Central memory CD8-positive, alpha-beta T cell (primary cell): ENCODE measurements at places on chromosomes 3 and 15.
A peak's percentile ranks its signal among the peaks of the same experiment; 100 is the strongest.

DNA sequence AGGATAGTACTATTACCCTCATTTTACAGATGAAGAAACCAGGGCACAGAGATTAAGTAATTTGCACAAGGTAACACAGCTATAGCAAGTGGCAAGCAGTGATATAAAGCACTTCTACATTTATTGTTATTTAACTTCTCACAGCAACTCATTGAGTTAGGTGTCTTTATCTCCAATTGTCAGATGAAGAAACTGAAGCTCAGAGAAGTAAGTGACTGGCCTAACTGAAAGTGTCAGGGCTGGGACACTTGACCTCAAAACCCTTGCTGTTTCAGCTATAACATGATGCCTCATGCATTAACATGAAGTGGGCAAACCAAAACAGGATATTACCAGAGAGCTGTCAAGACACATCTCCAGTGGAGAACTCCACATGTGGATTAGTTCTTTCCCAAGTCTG is 65.8 kb upstream of the LEKR1 start:
- no peaks in the 10 kb centered on the region for H3K36me3 ChIP-seq
- no peaks in the 10 kb centered on the region for H3K4me1 ChIP-seq
- H3K4me3 ChIP-seq = no peak overlapping the region
- no peak for DNase-seq
- H3K27ac ChIP-seq = no peak overlapping the region

DNA sequence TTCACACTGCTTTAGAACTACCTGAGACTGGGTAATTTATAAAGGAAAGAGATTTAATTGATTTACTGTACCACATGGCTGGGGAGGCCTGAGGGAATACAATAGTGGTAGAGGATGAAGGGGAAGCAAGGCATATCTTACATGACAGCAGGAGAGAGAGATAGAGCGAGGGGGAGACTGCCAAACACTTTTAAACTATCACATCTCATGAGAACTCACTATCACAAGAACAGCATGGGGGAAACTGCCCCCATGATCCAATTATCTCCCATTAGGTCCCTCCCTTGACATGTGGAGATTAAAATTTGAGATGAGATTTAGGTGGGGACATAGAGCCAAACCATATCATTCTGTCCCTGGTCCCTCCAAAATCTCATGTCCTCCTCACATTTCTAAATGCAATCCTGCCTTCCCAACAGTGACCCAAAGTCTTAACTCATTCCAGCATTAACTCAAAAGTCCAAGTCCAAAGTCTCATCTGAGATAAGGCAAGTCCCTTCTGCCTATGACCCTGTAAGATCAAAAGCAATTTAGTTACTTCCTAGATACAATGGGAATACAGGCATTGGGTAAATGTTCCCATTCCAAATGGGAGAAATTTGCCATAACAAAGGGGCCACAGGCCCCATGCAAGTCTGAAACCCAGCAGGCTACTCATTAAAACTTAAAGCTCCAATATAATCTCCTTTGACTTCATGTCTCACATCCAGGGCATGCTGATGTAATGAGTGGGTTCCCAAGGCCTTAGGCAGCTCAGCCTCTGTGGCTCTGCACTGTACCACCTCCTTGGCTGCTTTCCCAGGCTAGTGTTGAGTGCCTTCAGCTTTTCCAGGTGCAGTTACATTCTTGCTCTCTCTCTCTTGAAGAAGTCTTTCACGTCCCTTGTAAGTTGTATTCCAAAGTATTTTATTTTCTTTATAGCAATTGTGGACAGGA is 481.7 kb upstream of the TGFBR2 start:
- no peak overlapping the region for H3K27ac ChIP-seq
- H3K4me3 ChIP-seq = no peak overlapping the region
- no peaks in the 10 kb centered on the region for H3K4me1 ChIP-seq
- peaks cover 2% of the 10 kb centered on the region for H3K36me3 ChIP-seq
- DNase-seq = no peak

- DNase-seq = no peak
- no peak overlapping the region for H3K4me3 ChIP-seq
- peaks cover 7% of the 10 kb centered on the region for H3K36me3 ChIP-seq
These were observed 72.1 kb downstream of the TLE3 start for GRCh38 chr15:70025413-70026296.

- no peak for DNase-seq
- H3K4me3 ChIP-seq = no peak overlapping the region
- H3K27me3 ChIP-seq = no peaks in the 10 kb centered on the region
- H3K27ac ChIP-seq = no peak overlapping the region
These were observed 1.6 kb downstream of the FAM131A start for GRCh38 chr3:184339001-184339400.

DNA sequence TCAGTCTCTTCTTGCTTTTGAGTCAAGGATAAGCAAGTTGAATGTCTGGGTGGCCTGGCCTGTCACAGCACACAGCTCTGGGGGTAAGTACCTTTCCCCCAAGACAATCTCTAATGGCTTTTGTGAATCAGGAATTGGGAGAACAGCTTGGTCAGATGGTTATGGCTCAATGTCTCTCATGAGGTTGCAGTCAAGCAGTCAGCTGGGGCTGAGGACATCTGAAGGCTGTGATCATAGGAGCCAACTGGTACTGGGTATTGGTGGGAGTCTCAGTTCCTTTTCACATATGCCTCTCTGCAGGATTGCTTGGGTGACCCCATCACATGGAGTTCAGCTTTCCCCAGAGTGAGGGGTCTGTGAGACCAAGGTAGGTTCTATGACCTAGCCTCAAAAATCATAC is 33.0 kb upstream of the TMEM158 start:
- H3K4me3 ChIP-seq = no peak overlapping the region
- no peak overlapping the region for H3K27ac ChIP-seq
- DNase-seq = no peak
- H3K36me3 ChIP-seq = no peaks in the 10 kb centered on the region
- H3K4me1 ChIP-seq = no peaks in the 10 kb centered on the region
- peaks cover 42% of the 10 kb centered on the region for H3K27me3 ChIP-seq

- H3K27me3 ChIP-seq = no peaks in the 10 kb centered on the region
- no peak overlapping the region for H3K4me3 ChIP-seq
- no peaks in the 10 kb centered on the region for H3K36me3 ChIP-seq
- DNase-seq = no peak
These were observed 94.1 kb upstream of the STRIT1 start for GRCh38 chr3:155387571-155387970.

DNA sequence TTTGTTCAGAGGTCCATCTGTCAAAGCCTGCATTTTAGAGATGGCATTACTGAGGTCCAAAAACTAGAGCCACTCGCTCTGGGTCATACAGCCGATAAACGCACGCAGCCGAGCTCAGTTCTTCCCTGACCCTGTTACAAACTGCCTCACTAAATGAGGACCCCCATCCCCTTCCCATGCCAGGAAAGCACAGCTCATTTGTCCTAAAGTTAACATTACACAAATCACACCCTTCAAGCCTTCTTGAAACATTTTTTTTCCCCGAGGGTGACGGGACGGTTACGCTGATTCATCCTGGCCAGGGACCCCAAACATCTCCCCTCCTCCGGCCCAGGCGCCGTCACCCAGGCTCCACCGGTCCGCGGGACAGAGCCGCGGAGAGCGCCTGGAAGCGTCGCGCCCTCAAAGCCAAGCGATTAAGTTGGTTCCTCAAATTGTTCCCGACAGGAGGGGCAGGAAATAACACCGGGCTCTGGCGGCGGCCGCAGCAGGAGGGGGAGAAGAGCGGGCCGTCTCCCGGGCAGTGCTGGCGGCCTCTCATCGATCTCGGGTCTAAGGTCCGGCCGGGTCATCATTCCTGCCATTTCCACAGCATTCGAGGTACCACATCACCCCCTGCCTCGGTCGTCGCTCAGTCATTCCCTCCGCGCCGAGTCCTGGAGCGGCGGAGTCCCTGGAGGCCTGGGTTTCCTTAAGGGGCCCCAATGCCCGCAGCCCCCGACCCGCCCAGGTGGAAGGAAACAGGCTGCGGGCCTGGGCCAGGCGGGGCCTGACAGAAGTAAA is 619 bp upstream of the CMTM8 start:
- H3K4me1 ChIP-seq = peaks cover 22% of the 10 kb centered on the region
- peaks cover 19% of the 10 kb centered on the region for H3K27me3 ChIP-seq
- peak overlapping the region; percentile 44 for H3K27ac ChIP-seq
- H3K36me3 ChIP-seq = peaks cover 3% of the 10 kb centered on the region
- H3K4me3 ChIP-seq = peak overlapping the region; percentile 82
- DNase-seq = no peak

GRCh38 chr15:51270706-51271105 is 67.7 kb downstream of the CYP19A1 start:
- H3K4me1 ChIP-seq = peaks cover 5% of the 10 kb centered on the region
- H3K27ac ChIP-seq = no peak overlapping the region
- H3K4me3 ChIP-seq = no peak overlapping the region
- no peak for DNase-seq
- H3K27me3 ChIP-seq = no peaks in the 10 kb centered on the region
- no peaks in the 10 kb centered on the region for H3K36me3 ChIP-seq

DNA sequence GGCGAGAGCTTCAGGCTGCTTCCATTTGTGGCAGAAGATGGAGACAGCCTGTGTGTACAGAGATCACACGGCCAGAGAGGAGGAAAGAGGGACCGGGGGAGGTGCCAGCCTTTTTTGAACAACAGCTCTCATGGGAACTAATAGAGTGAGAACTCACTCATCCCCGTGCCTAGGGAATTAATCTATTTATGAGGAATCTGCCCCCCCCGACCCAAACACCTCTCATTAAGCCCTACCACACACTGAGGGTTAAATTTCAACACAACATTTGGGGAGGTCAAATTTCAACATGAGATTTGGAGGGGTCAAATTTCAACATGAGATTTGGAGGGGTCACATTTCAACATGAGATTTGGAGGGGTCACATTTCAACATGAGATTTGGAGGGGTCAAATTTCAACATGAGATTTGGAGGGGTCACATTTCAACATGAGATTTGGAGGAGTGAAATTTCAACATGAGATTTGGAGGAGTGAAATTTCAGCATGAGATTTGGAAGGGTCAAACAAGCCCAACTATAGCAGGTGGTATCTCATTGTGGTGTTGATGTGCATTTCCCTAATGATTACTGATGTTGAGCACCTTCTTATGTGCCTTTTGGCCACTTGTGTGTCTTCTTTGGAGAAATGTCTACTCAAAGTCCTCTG is 20.6 kb upstream of the RFTN1 start:
- no peak overlapping the region for H3K4me3 ChIP-seq
- peaks cover 4% of the 10 kb centered on the region for H3K4me1 ChIP-seq
- H3K27me3 ChIP-seq = peaks cover 17% of the 10 kb centered on the region
- no peak overlapping the region for H3K27ac ChIP-seq
- no peaks in the 10 kb centered on the region for H3K36me3 ChIP-seq
- DNase-seq = no peak

GRCh38 chr15:70261083-70261482 is 163.4 kb upstream of the TLE3 start:
- DNase-seq = no peak
- no peak overlapping the region for H3K4me3 ChIP-seq
- H3K36me3 ChIP-seq = peaks cover 5% of the 10 kb centered on the region
- H3K4me1 ChIP-seq = peaks cover 42% of the 10 kb centered on the region

GRCh38 chr15:81407718-81408117 is 33.7 kb upstream of the TMC3 start:
- peaks cover 67% of the 10 kb centered on the region for H3K27me3 ChIP-seq
- H3K4me1 ChIP-seq = no peaks in the 10 kb centered on the region
- H3K36me3 ChIP-seq = peaks cover 2% of the 10 kb centered on the region
- H3K27ac ChIP-seq = no peak overlapping the region
- H3K4me3 ChIP-seq = no peak overlapping the region

GRCh38 chr3:170078620-170079281 is 41.0 kb downstream of the GPR160 start:
- DNase-seq = no peak
- peaks cover 6% of the 10 kb centered on the region for H3K36me3 ChIP-seq
- H3K4me3 ChIP-seq = no peak overlapping the region
- no peak overlapping the region for H3K27ac ChIP-seq
- H3K27me3 ChIP-seq = no peaks in the 10 kb centered on the region
